ENCODE measurements at places on chromosomes 1 and 21.
A peak's percentile ranks its signal among the peaks of the same experiment; 100 is the strongest.

DNA sequence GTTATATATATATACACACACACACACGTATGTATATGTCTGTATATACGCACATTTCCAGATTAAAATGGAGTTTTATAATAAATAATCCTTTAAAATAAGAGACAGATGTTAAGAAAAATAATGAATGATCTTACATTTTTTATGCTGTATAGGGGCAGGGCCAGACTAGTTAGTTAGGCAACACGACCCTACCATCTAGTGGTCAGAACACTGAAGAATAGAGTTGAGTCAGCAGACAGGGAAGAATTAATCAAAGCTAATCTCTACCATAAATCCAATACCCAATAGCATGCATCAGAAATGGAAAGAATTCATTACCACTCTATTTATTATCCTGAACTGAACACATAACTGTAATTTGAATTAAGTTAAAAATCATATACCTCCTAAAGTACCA is 156.7 kb downstream of the BRINP3 start:
- H3K27ac ChIP-seq = no peak overlapping the region
- H3K27me3 ChIP-seq = no peaks in the 10 kb centered on the region
- no peak for DNase-seq
- H3K36me3 ChIP-seq = no peaks in the 10 kb centered on the region
- no peaks in the 10 kb centered on the region for H3K4me1 ChIP-seq

- H3K4me1 ChIP-seq = peaks cover 21% of the 10 kb centered on the region
- DNase-seq = no peak
- H3K36me3 ChIP-seq = no peaks in the 10 kb centered on the region
- H3K27ac ChIP-seq = no peak overlapping the region
- peaks cover 3% of the 10 kb centered on the region for H3K27me3 ChIP-seq
Observed at GRCh38 chr1:231592809-231593208, 33.8 kb upstream of the DISC1 start.

DNA sequence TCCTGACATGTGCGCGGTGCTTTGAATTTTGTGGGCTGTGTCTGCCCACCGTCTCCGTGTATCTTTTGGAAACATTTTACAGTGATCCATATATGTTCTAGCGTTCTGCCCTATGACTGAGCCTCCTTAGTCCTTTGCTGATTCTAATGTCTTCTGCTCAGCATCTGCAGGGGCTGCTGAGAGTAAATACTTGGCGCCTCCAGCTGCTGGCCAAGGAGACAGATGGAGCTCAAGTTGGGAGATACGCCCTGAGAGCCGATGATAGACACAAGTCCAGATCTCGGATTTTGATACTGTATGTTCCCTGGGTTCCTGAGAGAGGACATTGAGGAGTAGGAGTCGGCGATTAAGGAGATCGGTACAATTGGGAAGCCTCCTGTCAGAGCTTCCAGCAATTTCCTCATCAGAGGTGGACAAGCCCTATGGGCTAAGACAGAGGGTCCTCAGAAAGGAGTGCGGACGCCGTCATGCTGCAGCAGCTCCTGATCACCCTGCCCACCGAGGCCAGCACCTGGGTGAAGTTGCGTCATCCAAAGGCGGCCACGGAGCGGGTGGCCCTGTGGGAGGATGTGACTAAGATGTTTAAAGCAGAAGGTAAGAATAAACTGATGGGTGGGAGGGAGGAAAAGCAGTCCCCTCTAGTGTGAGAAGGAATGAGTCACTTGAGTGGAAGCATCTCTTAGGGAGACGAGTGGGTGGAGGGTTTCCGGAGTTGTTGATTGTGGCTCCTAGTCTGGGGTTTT is 390 bp downstream of the ZFP69B start:
- DNase-seq = no peak
- peak overlapping the region; percentile 93 for H3K4me3 ChIP-seq
- no peaks in the 10 kb centered on the region for H3K27me3 ChIP-seq
- H3K36me3 ChIP-seq = peaks cover 42% of the 10 kb centered on the region
- H3K27ac ChIP-seq = peak overlapping the region; percentile 82

- no peak for DNase-seq
- no peak overlapping the region for H3K27ac ChIP-seq
- H3K27me3 ChIP-seq = peaks cover 4% of the 10 kb centered on the region
- no peaks in the 10 kb centered on the region for H3K36me3 ChIP-seq
- H3K4me3 ChIP-seq = peak overlapping the region; percentile 31
Observed at GRCh38 chr1:247212012-247212411, 40.2 kb upstream of the ZNF124 start.

DNA sequence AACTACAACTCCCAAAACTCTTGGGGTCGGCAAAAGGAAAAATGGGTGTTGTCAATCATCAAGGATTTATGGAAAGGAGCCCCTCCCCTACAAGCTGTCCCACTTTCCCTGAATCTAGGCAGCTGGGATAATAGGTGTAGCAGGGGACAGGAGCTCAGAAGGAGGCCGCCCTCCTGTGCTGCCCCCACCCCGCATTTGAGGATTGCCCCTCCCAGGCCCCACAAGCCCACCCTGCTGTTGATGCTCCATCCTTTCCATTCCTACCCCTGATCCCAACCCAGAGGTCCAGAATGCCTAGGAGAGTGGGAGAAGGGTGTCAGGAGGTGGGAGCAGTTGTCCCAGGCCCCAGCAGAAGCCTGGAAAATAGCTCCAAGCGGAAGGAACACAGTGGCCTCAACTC is 1.9 kb upstream of the MRPL24 start:
- no peaks in the 10 kb centered on the region for H3K27me3 ChIP-seq
- H3K4me3 ChIP-seq = no peak overlapping the region
- H3K4me1 ChIP-seq = peaks cover 46% of the 10 kb centered on the region

DNA sequence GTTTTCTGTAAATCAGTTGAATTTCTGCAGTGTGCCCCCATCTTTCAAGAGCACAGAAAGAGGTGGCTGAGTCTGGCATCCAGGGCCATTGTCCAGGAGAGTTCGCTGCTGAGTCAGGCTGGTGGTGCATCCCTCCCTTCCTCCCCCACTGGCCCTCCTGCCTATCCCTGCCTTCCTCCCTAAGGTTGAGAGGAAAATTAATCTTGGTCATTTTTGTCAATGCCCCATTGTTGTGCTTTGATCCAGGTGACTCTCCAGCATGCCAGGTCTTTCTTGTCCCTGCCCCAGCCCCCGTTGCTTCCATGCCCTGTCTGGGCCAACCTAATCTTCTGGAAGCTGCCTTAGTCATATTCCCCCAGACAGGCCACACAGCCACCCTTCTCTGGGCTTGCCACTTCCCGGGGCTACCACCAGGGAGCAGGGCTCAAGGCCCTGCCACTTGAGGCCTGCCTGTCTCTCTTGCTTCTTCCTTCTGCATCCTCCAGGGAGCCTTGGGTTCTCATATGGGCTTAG is 26.6 kb downstream of the PROK1 start:
- no peaks in the 10 kb centered on the region for H3K4me1 ChIP-seq
- no peak for DNase-seq
- H3K36me3 ChIP-seq = no peaks in the 10 kb centered on the region
- peaks cover 12% of the 10 kb centered on the region for H3K27me3 ChIP-seq

GRCh38 chr21:31564439-31564838 is 95.1 kb upstream of the SOD1 start:
- no peak overlapping the region for H3K27ac ChIP-seq
- peaks cover 9% of the 10 kb centered on the region for H3K36me3 ChIP-seq
- peaks cover 21% of the 10 kb centered on the region for H3K4me1 ChIP-seq
- DNase-seq = no peak

DNA sequence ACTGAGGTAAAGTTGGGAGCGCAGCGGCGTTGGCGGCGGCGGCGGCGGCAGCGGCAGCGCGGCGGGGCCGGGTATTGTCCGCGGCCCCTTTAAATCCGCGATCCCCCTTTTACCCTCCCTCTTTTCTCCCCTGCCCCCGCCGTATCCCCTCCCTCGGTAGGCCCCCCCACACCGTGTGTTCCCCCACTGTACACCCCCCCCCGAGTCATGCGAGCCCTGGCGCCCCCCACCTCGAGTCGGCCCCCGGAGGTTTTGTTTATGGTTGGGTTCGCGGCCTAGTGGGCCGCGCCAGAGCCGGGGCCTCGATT is 169 bp downstream of the UBAP2L start:
- peak overlapping the region; percentile 98 for H3K4me3 ChIP-seq
- no peak for DNase-seq
- peaks cover 35% of the 10 kb centered on the region for H3K4me1 ChIP-seq
- peaks cover 4% of the 10 kb centered on the region for H3K27me3 ChIP-seq

- no peaks in the 10 kb centered on the region for H3K36me3 ChIP-seq
- no peak overlapping the region for H3K4me3 ChIP-seq
- H3K27ac ChIP-seq = no peak overlapping the region
- H3K4me1 ChIP-seq = peaks cover 4% of the 10 kb centered on the region
Observed at GRCh38 chr1:241770115-241770514, 77.9 kb upstream of the EXO1 start.

GRCh38 chr1:62228883-62229187 is 34.2 kb downstream of the L1TD1 start:
- no peak for DNase-seq
- H3K27me3 ChIP-seq = no peaks in the 10 kb centered on the region
- H3K27ac ChIP-seq = no peak overlapping the region
- H3K36me3 ChIP-seq = no peaks in the 10 kb centered on the region

DNA sequence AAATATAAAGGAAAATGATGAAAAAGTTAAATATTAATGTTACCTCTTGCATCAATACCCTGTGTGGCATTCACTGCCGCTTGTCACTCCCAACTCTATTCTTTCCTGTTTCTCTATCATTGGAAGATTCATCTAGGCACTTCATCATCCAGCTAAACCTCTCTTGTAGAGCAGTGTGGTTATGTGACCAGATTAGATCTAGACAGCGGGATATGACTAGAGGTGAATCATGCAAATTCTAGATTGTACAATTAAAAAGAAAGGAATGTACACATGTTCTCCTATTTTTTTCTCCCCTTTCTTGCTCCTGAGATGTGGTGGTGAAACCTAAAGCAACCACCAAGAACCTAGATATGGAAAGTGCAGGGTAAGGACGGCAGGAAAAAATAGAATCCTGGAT is 174.1 kb downstream of the LBR start:
- H3K27ac ChIP-seq = no peak overlapping the region
- H3K27me3 ChIP-seq = no peaks in the 10 kb centered on the region
- no peaks in the 10 kb centered on the region for H3K4me1 ChIP-seq
- no peak for DNase-seq
- H3K36me3 ChIP-seq = no peaks in the 10 kb centered on the region

DNA sequence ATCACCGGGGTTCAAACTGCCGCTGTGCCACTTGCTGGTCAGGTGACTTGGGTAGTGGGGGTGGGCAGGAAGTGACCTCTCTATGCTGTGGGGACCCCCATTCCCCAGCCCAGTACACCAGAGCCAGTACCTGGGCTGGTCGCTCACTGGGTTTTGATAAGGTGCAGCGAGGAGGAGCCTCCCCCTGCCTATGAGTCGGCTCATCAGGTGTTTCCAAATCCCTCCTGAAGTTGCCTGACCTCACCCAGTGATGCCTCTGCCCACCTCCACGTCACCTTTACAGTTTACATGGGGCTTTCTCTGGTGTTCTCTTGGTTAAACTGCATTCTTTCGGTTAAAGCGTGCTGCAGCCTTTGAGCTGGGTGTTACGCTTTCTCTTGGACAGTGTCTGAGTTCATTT is 58.2 kb downstream of the ARHGEF10L start:
- H3K27me3 ChIP-seq = no peaks in the 10 kb centered on the region
- H3K4me3 ChIP-seq = no peak overlapping the region
- H3K4me1 ChIP-seq = peaks cover 28% of the 10 kb centered on the region
- peak overlapping the region; percentile 94 for H3K27ac ChIP-seq
- peaks cover 3% of the 10 kb centered on the region for H3K36me3 ChIP-seq
- DNase-seq = no peak

Data from type B pancreatic cell (in vitro differentiated cells).